ENCODE measurements at places on chromosomes 2 and 18. TPM values are rescaled to one million over a fixed set of nuclear protein-coding genes. Genes with fewer than 3 reads are reported as not detected.

SLC9A4 gene
- not detected for total RNA-seq

DNA sequence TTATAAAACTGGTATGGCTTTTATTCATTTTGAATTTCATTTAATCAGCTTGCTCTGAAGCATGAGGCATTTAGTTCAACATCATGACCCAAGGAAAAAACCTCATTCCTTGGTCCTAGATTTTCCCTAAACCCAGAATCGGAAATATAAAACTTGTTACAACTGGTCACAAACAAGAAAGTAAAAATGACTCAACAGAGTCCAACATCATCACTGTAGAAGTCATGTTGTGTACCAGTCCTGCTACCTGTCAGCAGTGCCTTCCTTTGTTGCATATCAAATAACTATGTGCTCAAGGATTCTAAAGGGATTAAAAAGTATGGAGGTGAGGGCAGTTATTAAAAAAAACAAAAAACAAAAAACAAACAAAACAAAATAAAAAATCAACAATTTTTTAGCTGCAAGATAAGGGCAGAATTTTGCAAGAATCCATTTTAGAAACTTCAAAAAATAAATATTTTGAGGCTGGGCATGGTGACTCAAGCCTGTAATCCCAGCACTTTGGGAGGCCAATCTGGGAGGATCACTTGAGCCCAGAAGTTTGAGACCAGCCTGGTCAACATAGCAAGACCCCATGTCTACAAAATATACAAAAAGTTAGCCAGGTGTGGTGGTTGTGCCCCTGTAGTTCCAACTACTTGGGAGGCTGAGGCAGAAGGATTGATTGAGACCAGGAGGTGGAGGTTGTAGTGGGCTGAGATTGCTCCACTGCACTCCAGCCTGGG lies 18.4 kb downstream of the NCKAP1 start:
- no peak for DNase-seq

- DNase-seq, result no peak
Measured at GRCh38 chr2:26636935-26637334, 4.2 kb downstream of the CIB4 start.

GRCh38 chr2:107137706-107138105 lies 251.7 kb upstream of the ST6GAL2 start:
- DNase-seq, result no peak

DNA sequence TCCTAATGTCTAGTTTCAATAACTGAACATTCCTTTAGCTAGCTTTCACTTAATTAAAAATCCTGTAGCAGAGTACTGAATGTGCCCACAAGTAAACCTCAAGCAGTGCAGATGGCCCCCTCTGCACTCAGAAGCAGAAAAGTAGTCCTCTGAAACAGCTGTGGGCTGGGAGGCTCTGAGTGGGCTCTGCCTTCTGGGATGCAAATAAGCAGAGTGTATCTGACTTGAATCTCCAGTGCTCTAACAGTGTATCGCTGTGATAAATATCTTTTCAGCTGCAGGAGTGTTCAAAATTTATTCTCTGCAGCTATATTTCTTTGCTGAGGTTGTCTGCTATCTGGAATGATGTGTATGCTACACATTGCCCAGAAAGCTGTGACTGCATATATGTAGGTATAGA lies 44.8 kb upstream of the SYT4 start:
- DNase-seq, result no peak

DNA sequence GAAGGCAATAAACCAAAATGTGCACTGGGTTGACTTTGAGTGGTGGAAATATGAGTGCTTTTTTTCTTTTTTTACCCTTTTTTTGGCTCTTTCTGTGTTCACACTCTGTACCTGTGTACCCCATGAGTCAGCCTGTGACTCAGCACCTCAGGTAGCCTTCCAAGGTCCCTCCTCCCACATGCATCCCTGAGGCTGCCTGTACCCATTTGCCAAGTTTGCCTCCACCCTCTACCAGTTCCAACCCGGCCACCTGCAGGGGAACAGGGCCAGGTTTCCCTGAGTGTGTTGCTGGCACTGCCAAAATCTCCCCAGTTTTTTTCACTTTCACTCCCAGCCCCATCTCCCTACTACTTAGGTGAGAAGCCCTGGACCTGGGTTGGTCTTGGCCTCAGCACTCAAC lies 14.0 kb downstream of the CXCR1 start:
- DNase-seq, result no peak

DNA sequence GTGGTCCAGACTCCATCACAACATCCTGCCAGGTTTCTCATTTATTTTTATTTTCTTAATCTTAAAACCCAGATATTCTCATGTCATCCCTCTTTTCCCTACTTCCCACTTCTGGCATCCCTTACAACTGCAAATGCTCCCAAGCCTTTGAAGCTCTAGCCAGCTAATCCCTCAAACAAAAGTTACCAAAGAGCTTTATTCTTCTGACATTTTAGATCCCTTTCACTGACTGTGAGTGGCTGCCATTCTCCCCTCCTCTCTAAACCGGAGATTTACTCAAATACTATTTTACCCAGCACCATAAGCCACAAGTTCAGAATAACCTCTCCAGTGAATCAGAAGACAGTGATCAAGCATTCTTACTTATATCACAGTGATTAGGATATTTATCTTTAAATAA lies 569.0 kb upstream of the SYT4 start:
- no peak for DNase-seq

- DNase-seq, result no peak
Measured at GRCh38 chr2:23720705-23721453, 206.0 kb downstream of the ATAD2B start.

COPS7B gene
- total RNA-seq, result 23.1 TPM

ABCG5 gene
- total RNA-seq, result not detected

DNA sequence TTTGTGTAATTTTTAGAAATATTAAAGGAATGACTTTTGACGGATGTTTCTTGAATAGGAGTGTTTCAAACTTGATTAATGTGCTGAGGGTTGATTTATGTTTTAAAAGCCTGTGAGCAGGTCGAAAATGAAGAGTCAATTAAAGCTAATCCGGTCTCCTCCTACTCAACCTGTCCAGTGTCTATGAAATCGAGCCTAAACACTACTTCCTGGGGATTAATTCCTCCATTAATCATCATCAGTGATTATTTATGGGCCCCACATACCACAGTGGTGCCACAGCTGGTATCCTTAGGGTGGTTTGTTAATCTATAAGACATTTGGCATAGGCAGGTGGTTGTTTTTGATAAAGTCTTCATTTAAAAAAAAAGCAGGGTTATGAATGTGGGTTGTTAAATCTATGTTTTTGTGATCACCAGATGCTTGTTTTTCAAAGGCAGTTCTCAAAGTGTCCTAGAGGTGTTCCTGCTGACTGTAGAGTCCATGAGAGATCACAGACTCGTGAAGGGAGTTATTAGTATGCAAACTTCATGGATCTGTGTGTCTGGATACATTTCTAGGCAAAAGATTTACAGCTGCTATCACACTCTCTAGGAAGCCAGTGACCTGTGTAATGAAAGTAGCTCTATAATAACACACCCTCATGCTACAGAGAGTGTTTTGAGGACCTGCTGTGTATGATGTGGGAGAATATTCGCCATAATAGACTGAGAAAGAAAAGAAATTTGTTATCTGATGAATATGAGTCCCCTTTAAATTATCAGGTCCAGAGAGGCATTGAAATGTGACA lies 308.6 kb downstream of the AKAIN1 start:
- no peak for DNase-seq

- DNase-seq, result no peak
Measured at GRCh38 chr2:63081404-63081803, 30.8 kb downstream of the OTX1 start.

ANKRD36 gene
- 20.1 TPM for total RNA-seq

DNA sequence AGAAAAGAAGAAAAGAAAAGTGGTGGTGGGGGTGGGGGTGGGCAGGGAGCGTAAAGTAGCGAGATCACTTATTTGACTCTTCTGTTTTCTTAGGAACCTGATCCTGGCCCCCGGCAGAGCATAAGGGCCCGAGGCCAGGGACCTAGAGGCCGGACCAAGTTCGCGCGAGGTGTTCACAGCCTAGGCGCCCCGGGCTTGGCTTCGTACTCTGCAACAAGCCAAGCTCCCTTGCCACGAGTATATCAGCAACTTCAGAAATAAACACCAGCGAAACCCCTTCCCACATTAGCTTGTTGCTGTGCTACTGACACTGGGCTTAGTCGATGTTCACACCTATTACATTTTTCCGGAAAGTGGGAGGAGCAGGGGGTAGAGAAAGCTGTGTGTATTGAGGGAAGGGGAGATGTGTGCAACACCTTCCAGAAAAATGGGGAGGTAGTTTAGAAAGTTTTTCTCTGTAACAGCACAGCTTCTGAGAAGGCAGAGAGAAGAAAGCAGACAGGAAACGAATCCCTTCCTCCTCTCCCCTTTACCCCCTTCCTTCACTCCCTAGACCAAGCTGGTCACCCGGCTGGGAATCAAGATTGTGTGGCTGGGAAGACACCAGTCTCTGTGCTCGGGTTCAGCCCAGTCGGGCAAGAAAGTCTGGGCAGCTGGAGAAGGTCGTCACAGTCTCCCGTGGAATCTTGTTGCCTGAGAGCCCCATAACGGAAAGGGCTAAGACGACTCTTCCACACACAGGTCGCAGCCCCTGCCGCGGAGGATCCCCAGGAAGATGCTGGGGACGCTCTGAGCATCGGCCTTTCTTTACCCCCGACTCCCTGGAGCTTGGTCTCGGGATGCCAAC lies 12.0 kb upstream of the SATB2 start:
- DNase-seq, result no peak

KYNU gene
- total RNA-seq, result 2.9 TPM
